Stimulated activated CD8-positive, alpha-beta memory T cell treated with anti-CD3 and anti-CD28 coated beads, Interleukin-4, amount 100 ng/mL, for 1 hour (primary cell): ENCODE measurements at places on chromosomes 4 and X.

GRCh38 chr4:23373261-23373660 lies 516.6 kb downstream of the PPARGC1A start:
- DNase-seq, result no peak

DNA sequence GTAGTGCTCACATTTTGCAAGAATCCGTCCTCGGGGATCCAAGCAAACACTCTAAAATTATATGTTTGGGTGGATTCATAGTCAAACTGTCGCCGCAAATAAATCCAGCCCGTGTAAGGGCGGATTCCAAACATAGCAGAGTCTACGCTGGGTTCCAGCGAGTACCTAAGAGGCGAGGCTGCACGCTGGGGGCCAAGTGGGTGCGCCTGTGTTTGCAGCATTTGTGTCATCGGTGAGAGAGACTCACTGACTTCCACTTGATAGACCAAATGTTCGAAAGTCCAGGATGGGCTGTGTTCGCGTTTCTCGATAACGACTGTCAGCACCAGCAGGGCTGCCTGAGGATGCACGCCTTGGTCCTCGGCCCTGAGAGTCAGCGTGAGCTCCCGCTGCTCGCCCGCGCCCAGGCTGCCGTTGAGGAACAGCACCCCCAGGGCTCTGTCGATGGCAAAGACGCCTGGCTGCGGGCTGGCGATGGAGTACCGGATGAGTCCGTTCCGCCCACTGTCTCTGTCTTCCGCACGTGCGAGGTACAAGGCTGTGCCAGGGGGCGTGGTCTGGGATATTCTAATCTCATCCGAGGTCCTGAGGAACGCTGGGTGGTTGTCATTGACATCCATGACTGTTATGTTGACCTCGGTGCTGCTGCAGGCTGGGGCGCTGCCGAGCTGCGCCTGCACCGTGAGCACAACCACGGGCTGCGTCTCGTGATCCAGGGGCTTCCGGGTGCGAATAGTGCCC lies 158.7 kb downstream of the DCHS2 start:
- DNase-seq, result no peak

DNA sequence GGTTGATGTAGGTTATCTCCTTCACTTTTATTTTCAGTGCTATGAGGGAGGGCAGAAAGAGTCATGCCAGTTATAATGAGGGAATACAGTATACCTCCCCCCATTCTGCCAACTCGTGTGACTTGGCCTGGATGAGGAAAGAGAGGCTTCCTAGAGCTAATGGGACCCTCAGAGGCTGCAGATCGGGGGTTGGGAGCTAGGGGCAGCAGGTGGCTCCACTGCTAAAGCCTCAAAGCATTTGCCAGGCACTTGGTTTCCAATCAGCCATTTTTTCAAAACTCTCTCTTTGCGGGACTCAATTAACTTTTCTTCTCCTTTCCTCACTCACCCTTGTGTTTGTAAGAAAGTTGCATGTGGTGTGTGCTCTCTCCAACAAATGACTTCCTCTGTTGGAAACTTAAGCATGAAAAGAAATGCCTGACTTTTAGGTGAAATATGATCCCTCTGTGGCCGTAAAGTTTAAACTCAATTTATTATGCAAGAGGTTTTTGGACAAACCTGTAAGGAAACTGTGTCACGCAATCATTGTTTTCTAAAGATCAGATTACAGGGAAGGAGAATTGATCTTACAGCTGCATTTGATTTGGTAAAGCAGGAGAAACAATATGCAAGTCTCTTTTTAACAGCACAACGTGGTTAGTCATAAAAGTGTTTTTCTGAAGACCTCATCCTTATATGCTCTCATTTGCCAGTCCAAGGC lies 7.0 kb downstream of the SFRP2 start:
- DNase-seq, result no peak

- no peak for DNase-seq
These were observed 16.2 kb upstream of the WDR19 start for GRCh38 chr4:39166177-39166576.

DNA sequence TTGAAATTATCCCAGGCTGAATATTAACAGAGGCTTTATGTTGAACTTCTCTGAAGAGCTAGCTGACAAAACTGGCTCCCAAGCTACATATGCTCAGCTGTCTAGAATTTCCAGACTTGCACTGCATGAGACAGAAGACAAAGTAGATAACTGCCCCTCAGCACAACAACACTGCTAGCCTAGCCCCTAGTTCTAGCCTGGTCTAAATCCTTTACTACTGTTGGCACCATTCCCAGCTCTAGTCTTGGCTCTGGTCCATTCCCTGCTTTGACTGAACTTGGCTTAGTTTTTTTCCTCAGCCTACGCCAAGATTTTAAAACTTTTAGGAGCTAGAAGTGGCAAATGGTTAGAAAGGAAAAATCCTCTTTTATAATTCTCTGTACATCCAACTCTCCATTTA lies 7.6 kb upstream of the OPHN1 start:
- DNase-seq, result no peak

GRCh38 chr4:92636038-92636806 lies 332.5 kb downstream of the GRID2 start:
- DNase-seq, result no peak
